ENCODE measurements at places on chromosomes 2 and 18. TPM values are rescaled to one million over a fixed set of nuclear protein-coding genes. Genes with fewer than 3 reads are reported as not detected.
A peak's percentile ranks its signal among the peaks of the same experiment; 100 is the strongest.

GRCh38 chr2:174485788-174486562 is 854 bp downstream of the GPR155 start:
- DNase-seq, result peak; percentile 36

DNA sequence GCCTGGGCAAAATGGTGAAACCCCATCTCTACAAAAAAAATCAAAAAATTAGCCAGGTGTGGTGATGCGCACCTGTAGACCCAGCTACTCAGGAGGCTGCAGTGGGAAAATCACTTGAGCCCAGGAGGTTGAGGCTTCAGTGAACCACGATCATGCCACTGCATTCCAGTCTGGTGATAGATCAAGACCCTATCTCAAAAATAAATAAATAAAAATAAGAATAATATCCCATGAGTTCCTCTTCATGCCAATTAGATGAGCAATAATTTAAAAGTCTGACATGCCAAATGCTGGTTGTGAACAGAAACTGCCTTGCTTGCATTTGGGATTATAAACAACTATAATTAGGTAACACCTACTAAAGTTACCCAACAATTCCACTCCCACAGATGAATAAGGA is 22.1 kb upstream of the ANKRD44 start:
- no peak for DNase-seq

DNA sequence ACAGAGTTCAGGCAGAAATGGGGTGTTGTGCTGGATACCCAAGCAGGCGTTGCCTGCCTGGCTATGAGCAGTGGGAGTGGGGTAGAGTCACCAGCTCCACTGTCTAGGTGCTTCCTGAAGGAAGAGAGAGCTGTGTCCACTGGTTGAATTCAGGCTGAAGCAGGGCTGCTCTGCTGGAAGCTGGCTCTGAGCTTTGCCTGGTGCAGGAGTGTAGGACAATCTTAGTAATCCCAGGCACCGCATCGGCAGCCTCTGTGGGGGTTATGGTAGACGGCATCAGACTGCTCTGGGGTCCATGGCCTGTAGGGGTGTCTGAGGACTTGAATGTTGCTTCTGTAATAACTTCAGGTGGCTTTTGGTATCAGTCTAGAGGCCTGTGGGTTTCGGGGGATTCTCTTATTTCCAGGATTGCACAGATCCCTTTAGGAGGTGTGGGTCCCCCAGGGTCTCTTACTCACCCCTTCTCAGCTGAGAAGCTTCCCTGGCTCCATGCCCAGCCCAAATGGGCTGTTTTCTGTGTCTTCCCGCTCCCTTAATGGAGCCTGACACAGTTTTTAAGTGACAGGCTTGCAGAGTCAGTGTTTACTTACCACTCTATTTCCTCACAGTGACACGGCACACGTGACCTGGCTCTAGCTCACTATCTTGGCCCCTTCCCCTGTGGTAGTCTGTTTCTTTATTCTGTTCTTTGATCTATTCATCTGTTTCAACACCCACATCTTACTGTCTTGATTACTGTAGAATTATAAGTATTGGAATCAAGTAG is 644.3 kb downstream of the CBLN2 start:
- no peak for DNase-seq

DNA sequence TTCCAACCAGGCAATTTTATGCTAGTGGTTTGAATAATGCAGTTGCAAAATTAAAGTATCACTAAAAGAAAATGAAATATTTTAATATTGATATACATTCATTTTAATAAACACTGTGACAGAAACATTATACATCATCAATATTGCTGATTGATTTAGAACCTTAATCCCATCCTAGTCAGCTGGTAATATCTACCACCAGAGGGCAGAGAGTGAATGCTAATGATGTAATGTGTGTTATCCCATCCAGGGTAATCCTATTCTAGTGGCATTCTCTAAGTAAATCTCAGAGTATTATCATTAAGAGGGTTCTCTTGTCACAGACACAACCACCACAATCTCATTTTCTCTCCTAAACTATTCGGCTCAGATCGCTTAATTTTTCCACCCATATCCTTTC is 477.4 kb downstream of the CPS1 start:
- no peak for DNase-seq

GRCh38 chr2:28357055-28357454 is 35.6 kb upstream of the FOSL2 start:
- no peak for DNase-seq

SPP2 gene
- total RNA-seq, result not detected

ERMN gene
- 2.8 TPM for total RNA-seq
